ENCODE measurements at places on chromosomes 11 and 22.

- no peaks in the 10 kb centered on the region for H3K4me1 ChIP-seq
- no peaks in the 10 kb centered on the region for H3K27me3 ChIP-seq
- H3K27ac ChIP-seq, result no peak overlapping the region
- no peak for DNase-seq
- no peaks in the 10 kb centered on the region for H3K36me3 ChIP-seq
- H3K4me3 ChIP-seq, result no peak overlapping the region
Measured at GRCh38 chr11:83410605-83411565, 124.7 kb upstream of the CCDC90B start.

- no peak for DNase-seq
- no peak overlapping the region for H3K4me3 ChIP-seq
- H3K4me1 ChIP-seq, result peaks cover 20% of the 10 kb centered on the region
- no peaks in the 10 kb centered on the region for H3K36me3 ChIP-seq
Measured at GRCh38 chr11:115695677-115696364, 191.6 kb upstream of the CADM1 start.

DNA sequence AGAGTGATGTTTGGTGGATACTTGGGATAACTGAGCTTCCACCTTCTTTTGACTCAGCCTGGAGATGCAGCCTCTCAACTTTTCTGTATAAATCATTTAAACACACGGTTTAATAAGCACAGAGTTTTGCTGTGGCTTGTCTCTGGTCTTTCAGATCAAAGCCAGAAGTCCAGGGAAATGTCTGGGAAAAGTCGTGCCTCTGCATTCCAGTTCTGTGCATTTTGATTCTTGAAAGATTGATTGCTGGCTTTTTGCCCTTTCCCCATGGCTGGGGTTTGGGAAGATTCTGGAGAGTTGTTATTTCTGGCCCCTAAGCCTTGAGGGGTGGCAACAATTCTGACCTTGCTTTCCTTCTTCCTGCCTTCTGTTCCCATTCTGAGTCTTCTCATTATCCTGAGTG, 154.1 kb downstream of the COMMD9 start:
- H3K27ac ChIP-seq, result peak overlapping the region; percentile 92
- peaks cover 6% of the 10 kb centered on the region for H3K36me3 ChIP-seq
- H3K27me3 ChIP-seq, result no peaks in the 10 kb centered on the region

DNA sequence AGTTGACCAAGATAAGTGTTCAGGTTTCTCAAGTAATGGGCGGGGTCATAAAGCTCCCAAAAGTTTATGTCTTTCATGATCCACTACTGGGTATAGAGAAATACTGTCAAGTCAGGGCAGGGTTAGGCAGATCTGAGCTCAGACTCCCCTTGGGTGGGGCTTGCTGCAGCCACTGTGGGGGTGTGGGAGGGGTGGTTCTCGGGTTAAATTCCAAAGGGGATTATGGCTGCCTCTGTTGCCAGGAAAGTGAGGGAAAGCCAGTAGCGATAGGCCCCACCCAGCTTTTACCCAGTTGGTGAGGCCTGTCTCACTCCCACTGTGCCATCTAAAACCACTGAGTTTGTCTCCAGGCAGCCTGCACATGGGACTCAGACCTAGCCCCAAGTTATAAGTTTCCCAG, 37.8 kb downstream of the DLG2 start:
- H3K4me3 ChIP-seq, result no peak overlapping the region
- no peak for DNase-seq
- no peaks in the 10 kb centered on the region for H3K4me1 ChIP-seq
- H3K27me3 ChIP-seq, result peaks cover 2% of the 10 kb centered on the region
- no peaks in the 10 kb centered on the region for H3K36me3 ChIP-seq

DNA sequence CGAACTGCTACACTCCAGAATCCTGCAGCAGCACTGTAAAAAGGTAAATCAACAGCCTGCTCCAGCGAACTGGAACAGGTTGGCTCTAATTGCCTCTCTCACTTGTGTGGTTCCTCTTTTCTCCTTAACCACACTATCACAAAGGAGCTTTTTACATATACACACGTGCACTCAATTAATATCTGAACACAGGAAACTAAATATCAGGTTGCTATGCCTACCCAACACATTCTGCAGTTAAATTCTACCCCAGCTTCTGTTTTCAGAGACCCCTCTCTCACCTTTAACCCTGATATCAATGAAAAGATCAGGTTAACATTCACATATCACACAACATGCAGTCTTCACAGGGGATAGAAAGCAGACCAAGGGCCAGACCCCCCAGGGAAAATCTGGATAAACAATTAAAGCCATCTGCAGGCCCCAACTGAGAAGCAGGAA, 11.0 kb downstream of the RBFOX2 start:
- H3K36me3 ChIP-seq, result no peaks in the 10 kb centered on the region
- peak overlapping the region; percentile 87 for H3K27ac ChIP-seq
- peaks cover 60% of the 10 kb centered on the region for H3K4me1 ChIP-seq
- H3K4me3 ChIP-seq, result no peak overlapping the region
- no peak for DNase-seq
- H3K27me3 ChIP-seq, result no peaks in the 10 kb centered on the region

- H3K27ac ChIP-seq, result no peak overlapping the region
- H3K4me3 ChIP-seq, result peak overlapping the region; percentile 22
- H3K27me3 ChIP-seq, result no peaks in the 10 kb centered on the region
- H3K4me1 ChIP-seq, result peaks cover 7% of the 10 kb centered on the region
- H3K36me3 ChIP-seq, result no peaks in the 10 kb centered on the region
Measured at GRCh38 chr22:49929211-49929979, 11.0 kb downstream of the CRELD2 start.

DNA sequence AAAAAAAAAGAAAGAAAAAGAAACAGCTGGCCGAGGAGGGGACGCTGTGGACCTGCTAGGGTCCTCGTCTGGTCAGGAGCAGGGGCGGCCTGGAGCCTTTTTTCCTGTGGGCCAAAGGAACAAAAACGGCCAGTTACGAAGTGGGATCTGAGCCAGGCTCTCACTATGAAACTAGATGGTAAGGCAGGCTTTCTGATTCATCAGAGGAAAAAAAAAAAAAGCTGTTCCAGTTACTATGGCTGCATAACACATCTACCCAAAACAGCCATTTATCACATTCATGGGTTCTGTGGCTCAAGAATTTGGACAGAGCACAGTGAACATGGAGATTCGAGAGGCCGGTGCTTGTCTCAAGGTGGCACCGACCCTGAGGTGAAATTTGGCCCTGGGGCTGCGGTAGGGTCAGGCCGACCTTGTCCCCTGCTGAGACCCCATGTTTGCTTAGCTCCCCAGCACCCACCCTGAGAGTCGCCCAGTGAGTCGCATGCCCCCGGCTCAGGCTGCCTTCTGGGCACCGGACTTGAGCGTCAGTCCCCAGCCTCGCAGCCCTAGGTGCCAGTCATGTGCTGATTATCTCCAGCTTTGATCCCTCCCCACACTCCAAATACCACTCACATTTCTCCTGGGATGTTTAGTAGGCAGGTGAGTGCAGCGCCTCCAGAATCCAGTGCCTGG, 34.2 kb downstream of the MRGPRD start:
- peaks cover 14% of the 10 kb centered on the region for H3K4me1 ChIP-seq
- H3K27ac ChIP-seq, result peak overlapping the region; percentile 83
- no peak for DNase-seq
- no peak overlapping the region for H3K4me3 ChIP-seq
- no peaks in the 10 kb centered on the region for H3K36me3 ChIP-seq
- H3K27me3 ChIP-seq, result no peaks in the 10 kb centered on the region

DNA sequence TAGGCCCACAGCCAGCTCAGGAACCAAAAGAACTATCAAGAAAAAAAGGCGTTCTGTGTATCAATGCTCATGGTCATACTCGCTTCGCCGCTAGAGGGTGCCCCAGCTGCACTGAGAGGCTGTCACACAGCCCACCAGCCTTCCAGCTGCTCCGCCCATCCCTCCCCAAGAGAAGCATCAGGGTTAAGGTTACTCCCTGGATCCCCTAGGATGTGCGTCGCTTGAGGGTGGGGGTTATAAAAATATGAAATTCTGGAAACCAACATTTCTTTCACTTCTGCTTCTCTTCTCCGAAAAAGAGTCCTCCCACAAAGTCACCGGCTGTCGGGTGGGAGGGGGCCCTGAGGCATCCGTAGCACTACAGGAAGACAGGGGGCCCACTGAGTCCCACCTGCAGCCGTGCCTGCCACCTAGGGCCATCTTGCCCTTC, 1.7 kb downstream of the CBX6 start:
- peak; percentile 89 for DNase-seq
- peaks cover 33% of the 10 kb centered on the region for H3K4me1 ChIP-seq
- H3K36me3 ChIP-seq, result no peaks in the 10 kb centered on the region
- H3K27me3 ChIP-seq, result peaks cover 7% of the 10 kb centered on the region
- H3K27ac ChIP-seq, result peak overlapping the region; percentile 85

DNA sequence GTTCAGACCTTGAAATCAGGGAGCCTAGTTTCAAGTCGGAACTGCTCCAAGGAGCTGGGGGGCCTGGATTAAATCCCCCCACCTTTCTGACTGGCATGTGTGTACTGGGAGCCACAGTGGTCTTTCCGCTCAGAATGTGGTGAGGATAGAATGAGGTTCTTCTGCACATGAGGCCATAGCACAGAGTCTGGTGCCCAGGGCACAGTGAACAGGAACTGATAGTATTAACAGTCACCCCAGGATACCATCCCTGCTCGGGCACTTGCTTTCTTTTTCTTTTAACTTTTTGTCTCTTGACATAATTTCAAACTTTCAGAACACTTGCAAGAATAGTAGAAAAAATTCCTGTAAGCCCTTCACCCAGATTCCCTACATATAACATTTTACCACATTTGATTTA, 28.8 kb downstream of the LMO1 start:
- no peak overlapping the region for H3K27ac ChIP-seq
- H3K4me1 ChIP-seq, result peaks cover 42% of the 10 kb centered on the region
- H3K27me3 ChIP-seq, result no peaks in the 10 kb centered on the region
- DNase-seq, result no peak
- H3K36me3 ChIP-seq, result no peaks in the 10 kb centered on the region

- H3K27me3 ChIP-seq, result no peaks in the 10 kb centered on the region
- peaks cover 13% of the 10 kb centered on the region for H3K36me3 ChIP-seq
- no peak overlapping the region for H3K4me3 ChIP-seq
- no peaks in the 10 kb centered on the region for H3K4me1 ChIP-seq
- DNase-seq, result no peak
Measured at GRCh38 chr11:72897506-72897905, 83.3 kb downstream of the ATG16L2 start.

DNA sequence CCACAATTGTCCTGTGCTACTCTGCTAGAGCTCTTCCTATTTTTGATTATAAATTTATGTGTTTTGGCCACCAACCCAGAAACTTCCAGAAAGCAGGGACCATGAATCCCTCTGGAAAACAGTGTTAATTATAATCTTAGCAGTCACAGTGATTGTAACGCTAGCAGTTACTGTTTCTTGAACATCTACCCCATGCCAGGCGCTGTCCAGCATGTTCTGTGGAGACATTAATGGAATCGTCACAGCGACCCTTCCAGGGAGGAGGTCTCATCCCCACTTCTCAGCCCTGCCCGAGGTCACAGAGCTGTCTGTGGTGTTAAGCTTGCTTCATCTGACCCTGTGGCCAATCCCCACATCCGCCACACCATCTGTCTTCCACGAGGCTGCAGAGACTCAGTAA, 13.9 kb upstream of the PNPLA5 start:
- DNase-seq, result no peak
- H3K27me3 ChIP-seq, result peaks cover 45% of the 10 kb centered on the region
- no peak overlapping the region for H3K4me3 ChIP-seq
- H3K4me1 ChIP-seq, result no peaks in the 10 kb centered on the region

DNA sequence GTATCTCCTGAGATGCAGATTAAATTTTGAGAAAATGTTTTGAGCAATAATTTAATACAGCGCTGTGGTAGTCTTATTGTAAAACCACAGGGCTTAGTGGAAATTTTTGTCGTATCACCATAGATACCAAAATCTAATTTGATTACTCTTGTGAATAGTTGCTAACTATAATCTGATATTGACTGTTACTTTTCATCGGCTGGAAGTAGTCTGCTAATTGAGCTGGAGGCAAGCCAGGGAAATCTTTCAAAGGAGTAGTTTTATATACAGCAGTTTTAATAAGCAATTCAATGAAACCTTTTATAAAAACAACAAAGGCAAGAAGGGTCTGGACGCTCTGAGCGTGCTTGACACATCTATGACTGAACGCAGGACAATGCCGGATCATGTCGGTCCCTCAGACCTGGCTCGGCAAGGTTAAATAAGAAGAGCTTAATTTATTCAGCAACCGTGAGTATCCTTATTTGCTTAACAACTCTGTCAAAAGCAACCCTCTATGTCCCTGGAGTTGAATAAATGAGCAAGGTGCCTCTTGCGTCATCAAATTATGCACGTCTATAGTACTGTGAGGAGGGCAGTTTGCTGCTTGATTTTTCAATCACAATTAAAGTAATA, 121.2 kb downstream of the NCAM1 start:
- no peak overlapping the region for H3K4me3 ChIP-seq
- H3K4me1 ChIP-seq, result peaks cover 6% of the 10 kb centered on the region
- no peak for DNase-seq
- peaks cover 4% of the 10 kb centered on the region for H3K36me3 ChIP-seq
- H3K27me3 ChIP-seq, result peaks cover 2% of the 10 kb centered on the region

DNA sequence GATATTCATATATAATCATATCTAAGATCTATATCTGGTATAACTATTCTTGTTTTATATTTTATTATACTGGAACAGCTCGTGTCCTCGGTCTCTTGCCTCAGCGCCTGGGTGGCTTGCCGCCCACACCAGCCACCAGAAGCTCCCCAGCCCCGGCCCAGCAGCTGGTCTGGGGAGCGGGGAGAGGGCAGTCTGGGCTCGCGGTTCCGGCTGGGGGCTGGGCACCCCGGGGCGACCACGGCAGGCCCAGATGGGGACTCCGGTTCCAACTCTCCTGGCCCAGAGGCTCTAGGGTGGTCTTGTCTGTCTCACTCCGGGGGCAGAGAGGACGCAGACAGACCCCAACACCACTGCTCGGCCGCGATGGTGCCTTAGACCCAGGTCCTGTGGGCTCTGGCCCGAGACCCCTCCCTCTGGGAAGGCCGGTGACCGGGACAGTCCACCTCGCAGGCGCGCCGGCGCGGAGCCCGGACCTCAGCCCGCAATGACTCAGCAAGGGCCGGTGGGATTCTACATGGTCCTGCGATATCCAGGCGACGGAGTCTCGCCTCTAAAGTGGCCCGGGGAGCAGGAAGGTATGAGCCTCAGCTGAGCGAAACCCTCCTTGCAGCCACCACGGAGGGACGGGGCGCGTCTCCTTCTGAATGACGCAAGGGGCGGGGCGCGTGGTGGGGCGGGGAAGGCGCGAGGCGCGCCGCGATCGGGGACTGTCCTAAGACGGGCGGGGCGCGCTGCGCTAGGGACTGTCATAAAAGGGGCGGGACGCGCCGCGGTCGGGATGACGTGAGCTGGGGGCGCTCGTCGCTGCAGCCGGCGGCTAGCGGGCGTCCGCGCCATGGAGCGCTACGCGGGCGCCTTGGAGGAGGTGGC, at the start of gene DGCR6:
Gene DGCR6 (plus strand): TSS at position 781 of the 870 bp plus-strand sequence. CDS start 55 bp downstream, at position 836.
- no peaks in the 10 kb centered on the region for H3K4me1 ChIP-seq
- no peak within 1 kb of the TSS for H3K4me3 ChIP-seq
- no peak for DNase-seq

GRCh38 chr11:98616098-98616655, 404.6 kb upstream of the CNTN5 start:
- H3K4me3 ChIP-seq, result no peak overlapping the region
- H3K36me3 ChIP-seq, result peaks cover 7% of the 10 kb centered on the region
- H3K27me3 ChIP-seq, result no peaks in the 10 kb centered on the region
- no peaks in the 10 kb centered on the region for H3K4me1 ChIP-seq
- H3K27ac ChIP-seq, result no peak overlapping the region
